ENCODE measurements at places on chromosomes 16 and 17.
A peak's percentile ranks its signal among the peaks of the same experiment; 100 is the strongest.

GRCh38 chr17:72465191-72466024 is 344.6 kb downstream of the SOX9 start:
- peak; percentile 94 for DNase-seq

- DNase-seq, result no peak
Observed at GRCh38 chr17:2844416-2844815, 48.2 kb downstream of the RAP1GAP2 start.

GRCh38 chr16:83903751-83904150 is 4.8 kb downstream of the MLYCD start:
- DNase-seq, result peak; percentile 8

GRCh38 chr17:81254955-81255717 is 16.0 kb downstream of the NDUFAF8 start:
- peak; percentile 64 for DNase-seq

DNA sequence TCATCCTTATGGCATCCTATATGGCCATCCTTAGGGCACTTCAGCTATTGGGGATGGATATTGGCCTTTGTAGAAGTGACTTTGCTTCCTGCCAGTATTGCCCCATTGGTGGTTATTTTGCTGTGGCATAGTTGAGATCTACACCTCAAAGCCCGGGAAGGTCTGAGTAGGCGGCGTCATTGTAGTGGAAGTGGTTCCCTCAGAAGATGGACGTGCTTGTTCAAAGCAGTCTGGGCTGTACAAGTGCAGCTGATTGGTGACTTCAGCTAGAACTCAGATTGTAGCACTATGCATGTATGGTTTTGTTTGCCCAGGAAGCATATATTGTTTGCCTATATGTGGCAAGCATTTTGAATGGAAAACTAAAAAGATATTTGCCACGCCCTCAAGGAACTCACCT is 83.2 kb downstream of the TMC6 start:
- DNase-seq, result no peak

DNA sequence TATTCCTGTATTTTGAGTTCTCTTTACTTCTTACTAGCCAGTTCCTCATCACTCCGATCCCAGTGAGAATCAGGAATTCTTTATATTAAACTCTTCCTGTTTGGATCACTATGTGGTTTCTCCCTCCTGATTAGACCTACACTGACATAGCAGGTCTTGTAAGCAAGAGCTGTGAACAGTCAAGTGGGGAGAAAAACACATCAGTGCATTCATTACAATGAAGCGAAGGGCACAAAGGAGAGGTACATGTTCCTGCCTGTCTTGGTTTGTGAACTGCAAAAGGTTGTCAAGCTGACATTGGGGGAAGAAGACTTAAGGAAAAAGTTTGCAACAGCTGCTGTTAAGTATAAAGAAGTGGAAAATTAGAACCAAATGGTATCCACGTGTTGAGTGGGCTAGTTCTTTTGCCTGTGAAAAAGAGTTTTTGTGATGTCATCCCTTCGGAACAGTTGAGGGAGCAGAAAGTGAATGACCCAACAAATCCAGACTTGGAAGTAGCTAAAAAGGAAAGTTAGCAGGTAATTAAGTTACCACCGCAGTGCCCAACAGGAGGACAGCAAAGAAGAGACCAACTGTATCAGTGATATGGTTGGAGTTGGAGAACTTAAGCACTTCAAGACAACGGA is 23.0 kb upstream of the TRIM25 start:
- DNase-seq, result no peak

DNA sequence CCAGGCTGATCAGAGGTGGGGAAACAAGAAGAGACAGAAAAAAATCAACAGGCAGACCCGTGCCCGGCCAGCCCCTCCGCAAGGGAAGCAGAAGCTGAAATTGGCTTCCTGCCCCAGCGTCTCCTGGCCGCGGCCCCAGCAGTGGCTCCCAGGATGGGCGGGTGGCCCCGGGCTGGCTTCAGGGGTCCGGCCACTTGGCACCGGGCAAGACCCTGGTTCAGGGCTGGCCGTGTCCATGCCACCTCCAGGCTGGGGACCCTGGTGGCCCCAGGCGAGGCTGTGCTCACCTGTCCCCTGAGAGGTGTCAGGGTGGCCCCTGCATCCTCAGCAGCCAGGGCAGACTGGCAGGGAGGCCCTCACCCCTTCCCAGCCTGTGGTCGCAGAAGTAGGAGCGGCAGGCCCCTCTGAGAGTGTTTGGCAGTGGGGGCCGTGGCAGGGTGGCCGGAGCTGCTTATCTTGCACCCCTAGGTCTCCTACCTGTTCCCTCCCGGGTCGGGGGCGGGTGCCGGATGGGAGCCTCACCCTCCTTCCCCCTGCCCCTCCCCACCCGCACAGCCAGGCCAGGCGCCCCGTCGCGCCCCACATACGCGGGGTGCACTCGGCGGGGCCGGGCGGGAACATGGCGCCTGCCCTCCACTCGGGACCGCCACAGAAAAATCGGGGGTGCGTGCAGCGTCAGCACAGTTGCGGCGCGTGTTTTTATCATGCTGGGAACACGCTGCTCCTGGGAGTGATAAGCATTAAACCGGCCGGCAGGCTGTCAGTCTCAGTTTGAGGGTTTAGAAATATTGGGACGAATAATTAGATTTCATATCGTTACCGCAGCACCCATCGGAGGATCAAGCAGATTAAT is 46.7 kb upstream of the ZC3H18 start:
- DNase-seq, result no peak

GRCh38 chr16:626787-627453 is 3.9 kb upstream of the WFIKKN1 start:
- peak; percentile 94 for DNase-seq

DNA sequence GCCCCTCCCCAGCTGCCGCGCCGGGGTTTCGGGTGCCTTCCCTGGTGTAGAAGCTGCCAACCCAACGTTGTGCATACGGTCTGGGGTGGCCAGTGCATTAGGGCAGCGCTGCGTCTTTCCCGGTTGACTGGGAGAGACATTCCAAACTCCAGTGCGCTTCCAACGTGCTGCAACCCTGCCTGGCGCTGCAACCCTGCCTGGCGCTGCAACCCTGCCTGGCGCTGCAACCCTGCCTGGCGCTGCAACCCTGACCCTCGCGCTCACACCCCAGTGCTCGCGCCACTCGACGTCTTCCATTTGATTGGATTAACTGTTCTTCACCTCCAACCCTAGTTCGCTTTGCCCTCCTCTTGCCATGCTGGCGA is 488 bp upstream of the HAP1 start:
- no peak for DNase-seq

DNA sequence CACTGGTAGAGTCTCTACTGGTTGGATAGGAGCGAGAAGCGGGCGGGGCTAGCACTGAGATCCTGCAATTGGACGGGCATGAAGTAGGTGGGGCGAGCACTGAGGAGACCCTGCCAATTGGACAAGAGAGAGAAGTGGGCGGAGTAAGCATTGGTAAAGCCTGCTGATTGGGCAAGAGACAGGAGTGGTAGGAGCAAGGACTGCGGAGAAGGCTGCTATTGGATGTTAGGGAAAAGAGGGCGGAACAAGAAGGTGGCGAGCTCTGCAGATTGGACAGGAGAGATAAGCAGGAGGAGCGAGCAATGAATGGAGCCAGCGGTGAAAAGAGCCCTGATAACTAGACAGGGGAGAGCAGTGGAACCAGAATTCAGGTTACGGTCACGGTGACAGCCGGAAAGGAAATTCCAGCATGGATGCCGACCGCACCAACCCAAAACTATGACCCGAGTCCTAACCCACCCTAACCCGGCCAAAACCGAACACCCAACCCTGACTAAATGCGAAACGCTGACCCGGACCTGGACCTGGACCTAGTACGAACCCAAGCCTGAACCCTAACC is 4.8 kb downstream of the SCGB1C2 start:
- DNase-seq, result peak; percentile 11

- DNase-seq, result peak; percentile 95
Observed at GRCh38 chr16:53872248-53873221, 168.6 kb downstream of the FTO start.

- no peak for DNase-seq
Observed at GRCh38 chr17:40936437-40936971, 942 bp downstream of the KRT23 start.

- DNase-seq, result no peak
Observed at GRCh38 chr16:70561623-70562022, 38.0 kb downstream of the SF3B3 start.

DNA sequence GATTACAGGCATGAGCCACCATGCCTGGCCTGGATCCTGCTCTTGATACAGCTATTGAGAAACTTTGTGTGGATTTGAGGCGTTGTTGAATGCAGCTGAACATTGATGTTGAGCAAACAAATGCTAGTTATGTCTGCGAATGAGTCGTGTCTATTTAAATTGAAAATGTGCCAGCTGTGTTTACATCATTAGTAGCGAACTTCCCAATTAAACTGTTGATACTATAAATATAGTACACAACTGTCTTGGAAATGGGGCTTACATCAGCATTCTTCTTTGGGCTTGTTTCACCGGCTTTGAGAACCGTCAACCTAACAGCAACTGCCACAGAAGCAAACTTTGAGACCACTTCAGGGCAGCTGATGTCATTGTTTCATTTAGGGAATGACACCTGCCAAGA is 251.9 kb downstream of the RBFOX1 start:
- DNase-seq, result no peak

DNA sequence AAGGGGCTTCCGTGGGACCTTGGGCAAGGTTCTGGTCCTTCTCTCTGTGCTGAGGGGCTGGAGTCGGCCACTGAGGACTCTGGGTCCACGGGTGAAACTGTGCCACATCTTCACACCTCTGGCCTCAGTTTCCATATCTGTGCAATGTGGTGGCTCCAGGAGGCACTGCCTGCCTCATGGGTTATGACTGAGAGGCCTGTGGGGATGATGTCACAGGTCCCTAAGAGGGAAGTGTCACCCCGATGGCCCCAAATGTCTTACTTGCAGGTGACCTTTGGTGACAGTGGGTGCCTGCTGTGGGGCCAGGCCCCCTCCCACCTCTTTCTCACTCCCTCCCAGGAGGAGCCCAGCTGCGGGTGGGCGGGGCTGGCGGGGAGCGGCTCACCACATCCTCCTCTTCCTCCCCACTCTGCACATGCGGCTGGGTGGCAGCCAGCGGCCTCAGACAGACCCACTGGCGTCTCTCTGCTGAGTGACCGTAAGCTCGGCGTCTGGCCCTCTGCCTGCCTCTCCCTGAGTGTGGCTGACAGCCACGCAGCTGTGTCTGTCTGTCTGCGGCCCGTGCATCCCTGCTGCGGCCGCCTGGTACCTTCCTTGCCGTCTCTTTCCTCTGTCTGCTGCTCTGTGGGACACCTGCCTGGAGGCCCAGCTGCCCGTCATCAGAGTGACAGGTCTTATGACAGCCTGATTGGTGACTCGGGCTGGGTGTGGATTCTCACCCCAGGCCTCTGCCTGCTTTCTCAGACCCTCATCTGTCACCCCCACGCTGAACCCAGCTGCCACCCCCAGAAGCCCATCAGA is at the start of gene IL21R:
TSS of gene IL21R (plus strand) at position 407 of the 801 bp plus-strand sequence. CDS start 27,898 bp downstream, outside the sequence.
- DNase-seq, result peak; percentile 68

DNA sequence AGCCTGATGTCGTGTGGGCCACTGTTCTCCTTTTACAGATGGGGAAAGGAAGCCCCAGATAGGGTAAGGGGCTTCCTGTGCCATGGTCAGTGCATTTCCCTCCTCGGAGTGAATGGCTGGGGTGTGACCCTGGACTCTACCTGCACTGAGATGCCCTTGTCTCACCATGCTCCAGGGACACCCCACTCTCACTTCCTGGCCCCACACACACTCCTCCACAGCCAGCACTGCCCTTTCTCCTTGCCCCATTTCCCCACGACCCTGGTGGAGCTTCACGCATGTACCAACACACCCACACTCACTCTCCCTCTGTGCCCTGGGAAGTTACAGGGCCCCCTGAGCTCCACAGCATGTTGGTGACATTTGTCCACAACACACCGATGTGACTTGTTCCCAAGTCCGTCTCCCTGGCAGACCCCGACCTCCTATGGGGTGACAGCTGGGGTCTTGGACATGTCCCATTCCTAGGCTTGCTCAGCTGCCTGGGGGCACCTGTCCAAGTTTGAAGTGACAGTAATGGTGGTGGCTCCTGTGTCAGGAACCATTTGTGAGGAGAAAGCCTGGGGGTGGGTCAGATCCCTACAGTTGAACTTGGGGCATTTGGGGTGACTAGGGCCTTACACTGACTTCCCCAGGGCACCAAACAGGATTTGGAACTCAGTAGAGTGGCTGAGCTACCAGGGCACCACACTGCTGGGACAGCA is 47.4 kb downstream of the PECAM1 start:
- DNase-seq, result no peak

GRCh38 chr17:78219396-78220150 is 5.5 kb downstream of the BIRC5 start:
- no peak for DNase-seq

- DNase-seq, result no peak
Observed at GRCh38 chr17:32870969-32871368, 6.0 kb downstream of the MYO1D start.
